ENCODE measurements at places on chromosomes 4 and X.

- DNase-seq: no peak
Observed at GRCh38 chr4:183438458-183439113, 5.8 kb upstream of the CDKN2AIP start.

DNA sequence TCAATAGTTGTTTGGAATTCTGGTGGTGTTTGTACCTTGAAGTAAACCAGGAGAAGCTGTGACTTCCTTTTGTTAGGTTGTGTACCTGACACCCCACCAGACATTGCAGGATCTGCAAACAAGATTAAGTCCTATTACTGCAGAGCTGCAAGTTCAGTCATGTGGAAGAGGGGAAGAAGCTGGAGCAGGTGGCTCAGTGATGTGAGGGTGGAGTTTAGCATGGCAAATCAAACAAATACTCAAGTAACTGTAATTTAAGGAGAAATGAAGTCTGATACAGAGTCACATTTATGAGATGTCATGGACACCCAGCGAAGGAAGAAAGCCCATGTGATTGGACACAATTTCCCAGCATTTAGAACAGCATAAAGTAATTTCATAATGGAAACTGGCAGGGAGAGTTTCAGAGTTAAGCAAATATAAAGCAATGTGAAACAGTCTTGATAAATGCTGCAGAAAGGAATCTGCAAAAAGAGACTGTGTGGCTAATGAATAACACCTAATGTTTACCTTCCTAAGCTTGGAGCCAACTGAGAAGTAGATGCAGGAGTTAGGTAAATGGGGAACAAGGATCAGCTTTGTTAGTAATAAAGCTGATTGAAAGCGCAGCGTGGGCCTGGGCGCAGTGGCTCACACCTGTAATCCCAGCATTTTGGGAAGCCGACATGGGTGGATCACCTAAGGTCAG lies 249.1 kb downstream of the GBA3 start:
- no peak for DNase-seq

DNA sequence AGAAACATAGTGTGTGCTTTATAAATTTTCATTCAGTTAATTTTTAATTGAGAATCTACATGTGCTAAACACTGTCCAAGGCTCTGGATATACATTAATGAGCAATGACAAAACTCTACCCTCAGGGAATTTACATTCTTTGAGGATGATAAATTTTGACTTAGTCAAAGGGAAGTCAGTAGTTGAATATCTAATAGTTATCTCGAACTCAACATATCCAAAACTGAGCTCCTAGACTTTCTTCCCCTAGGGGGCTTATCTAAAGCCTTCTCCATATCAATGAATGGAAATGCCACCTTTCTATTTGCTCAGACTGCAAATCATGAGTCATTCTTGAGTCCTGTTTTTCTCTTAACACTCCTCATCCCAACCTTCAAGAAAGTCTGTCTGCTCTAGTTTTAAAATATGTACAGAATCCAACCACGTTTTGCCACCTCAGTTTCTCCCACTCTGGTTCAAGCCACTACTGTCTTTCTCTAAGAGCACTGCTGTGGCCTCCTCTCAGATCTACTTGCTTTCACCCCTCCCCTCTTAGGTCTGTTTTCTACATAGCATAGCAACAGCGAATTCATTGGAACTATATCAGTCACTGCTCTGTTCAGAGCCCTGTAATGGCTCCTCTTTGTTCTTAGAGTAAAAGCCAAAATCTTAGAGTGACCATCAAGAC lies 9.5 kb downstream of the PARM1 start:
- DNase-seq: no peak

DNA sequence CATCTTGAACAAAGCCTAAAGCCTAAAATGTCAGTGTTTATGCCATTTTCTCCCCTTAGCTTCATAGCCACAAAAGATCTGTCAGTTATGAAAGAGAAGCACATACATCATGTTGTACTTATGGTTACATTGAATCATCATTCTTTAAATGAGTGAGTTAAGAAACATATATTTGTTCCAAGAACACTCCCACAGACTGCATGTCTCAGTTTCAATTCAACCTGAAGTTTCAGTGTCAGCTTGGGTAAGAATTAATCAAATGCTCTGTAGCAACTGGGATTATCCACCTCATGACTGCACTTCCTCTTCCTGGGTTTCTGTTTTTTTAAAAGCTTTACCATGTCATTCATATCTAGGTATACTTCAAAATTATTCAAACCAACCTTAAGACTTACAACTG lies 3.9 kb upstream of the TMPRSS11B start:
- DNase-seq: no peak

DNA sequence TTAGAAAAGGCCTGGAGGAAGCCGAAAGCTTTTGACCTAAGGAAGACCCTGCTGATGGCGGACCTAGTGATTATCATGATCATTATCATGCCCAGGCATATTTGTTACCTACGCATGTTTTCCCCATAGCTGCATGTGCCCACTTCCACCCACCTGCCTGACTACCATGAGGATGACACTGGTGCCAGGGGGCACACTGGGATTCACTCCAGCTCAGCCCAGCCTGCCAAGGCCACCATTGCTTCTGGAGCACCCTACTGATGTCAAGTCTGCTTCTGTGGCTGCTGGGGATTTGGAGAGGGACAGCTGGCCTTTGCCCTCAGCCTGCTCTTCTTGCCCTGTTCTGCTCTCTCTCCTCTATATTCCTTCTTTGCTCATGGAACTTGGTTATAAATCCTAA lies 124.7 kb upstream of the NALF2 start:
- no peak for DNase-seq

- DNase-seq: no peak
Observed at GRCh38 chr4:84952004-84952403, 14.5 kb downstream of the WDFY3 start.

GRCh38 chrX:32281853-32282252 lies 929.5 kb downstream of the DMD start:
- DNase-seq: no peak

GRCh38 chr4:24850674-24851073 lies 55.3 kb downstream of the SOD3 start:
- no peak for DNase-seq

DNA sequence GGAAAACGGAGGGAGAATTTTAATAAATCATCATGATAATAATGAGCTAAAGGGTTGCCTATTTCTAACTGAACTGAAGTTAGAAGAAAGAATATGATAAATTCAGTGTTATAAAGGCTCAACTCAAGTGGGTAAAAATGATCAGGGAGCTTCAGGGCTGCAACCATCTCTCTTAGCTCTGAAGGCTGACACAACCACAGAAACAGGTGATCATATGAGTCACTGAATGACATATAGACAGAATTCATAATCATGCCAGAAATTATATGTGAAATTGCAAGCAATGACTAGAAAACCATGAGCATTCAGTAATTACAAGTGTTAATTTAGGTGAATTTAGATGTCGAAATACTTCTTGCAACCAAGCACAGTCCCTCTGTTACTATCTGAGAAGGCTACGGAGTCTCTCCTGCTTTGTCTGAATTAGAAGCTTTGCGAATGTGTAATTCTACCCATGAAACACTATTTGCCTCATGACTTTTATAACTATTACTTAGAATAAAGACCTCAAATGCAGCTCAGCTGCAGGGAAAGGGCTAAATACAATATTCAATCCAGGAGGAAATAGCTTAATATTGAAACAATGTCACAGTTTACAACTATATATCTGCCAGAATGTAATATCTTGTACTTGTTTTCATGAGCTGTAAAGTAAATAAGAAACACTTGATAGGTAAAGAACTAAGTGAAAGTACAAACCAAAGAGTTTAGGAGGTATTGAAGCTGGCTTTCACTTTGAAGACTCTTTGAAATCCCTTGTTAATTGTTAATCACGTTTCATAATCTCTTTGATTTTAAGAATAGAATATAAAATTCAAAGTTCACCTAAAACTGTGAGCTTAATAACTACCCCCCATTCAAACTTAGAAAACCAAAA lies 1972.6 kb downstream of the ARAP2 start:
- no peak for DNase-seq

DNA sequence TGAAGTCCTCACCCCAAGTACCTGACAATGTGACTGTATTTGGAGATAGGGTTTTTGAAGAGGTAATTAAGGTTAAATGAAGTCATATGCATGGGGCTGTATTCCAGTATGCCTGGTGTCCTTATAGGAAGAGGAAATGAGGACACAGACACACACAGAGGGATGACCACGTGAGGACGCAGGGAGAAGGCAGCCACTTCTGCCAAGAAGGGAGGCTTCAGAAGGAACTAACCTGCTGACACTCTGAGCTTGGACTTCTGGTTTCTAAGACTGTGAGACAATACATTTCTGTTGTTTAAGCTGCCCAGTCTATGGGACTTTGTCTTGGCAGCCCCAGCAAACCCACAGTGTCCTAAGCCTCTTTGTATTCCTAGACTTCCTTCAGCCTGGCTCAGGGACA lies 3.0 kb upstream of the SLC2A9 start:
- no peak for DNase-seq

DNA sequence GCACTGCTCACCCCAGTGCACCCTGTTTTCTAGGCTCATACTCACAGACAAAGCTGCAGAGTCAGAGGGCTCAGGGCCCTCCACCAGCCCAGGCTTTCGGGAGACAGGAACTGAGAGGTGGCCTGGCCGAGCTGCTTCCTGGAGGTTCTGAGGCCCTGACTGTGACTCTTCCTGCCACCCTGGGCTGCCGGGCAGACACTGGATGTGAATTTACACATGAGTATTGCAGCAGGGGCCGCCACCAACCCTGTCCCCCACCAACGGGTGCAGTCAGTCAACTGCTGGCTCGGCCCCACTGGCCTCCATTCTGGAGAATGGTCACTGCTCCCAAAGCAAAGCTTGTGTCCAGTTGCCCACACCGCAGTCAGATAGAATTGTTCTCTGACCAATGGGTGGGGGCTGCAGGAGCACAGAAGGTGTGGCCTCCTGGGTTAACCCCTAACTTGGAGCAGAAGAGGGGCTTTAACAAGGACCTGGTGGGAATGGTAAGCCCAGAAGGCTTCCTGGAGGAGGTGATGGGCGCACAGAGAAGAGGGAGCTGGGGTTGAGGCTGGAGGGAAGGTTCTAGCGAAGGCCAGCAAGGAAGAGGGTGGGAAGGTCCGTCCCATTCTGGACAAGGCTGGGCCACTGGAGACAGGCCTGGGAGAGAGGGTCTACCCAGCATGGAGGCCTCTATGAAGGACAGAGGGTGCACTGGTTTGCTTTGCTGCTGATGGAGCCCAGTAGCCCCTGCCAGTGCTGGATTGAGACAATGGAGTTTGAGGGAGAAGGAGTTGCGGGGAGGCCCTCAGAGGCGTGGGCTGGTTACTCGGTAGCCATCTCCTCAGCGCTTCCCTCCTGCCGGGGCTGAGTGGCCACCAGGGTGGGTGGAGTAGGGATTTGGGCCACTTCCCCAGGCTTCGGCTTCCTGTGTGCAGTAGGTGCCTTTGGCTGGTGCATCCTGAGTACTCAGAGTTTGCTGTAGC lies 135.3 kb downstream of the CPZ start:
- no peak for DNase-seq

- no peak for DNase-seq
Observed at GRCh38 chrX:13212191-13212651, 107.6 kb downstream of the ATXN3L start.

DNA sequence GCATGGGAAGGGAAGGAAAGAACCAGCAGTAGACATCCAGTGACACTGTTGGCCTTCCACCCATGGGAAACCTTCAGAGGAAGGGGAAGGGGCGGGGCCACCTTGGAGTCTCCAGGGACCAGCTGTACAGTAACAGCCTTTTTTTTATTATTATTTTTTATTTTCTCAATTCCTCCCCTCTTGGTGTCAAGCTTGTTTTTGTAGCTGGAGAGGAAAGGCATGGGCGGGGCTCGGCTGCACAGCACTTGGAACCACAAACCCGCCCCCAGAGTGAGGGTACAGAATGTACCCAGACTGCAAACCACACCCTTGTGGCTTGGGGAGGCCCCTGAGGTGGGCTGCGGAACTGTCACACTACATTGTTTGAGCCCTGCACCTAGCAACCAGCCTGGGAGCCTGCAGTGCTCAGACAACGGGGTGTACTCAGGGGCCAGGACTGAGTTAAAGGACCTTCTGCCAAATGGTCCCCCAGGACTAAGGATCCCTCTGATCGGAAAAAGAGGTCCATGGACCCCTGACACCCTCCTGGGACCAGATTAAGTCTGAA lies 45.7 kb downstream of the PRPS1 start:
- DNase-seq: no peak

DNA sequence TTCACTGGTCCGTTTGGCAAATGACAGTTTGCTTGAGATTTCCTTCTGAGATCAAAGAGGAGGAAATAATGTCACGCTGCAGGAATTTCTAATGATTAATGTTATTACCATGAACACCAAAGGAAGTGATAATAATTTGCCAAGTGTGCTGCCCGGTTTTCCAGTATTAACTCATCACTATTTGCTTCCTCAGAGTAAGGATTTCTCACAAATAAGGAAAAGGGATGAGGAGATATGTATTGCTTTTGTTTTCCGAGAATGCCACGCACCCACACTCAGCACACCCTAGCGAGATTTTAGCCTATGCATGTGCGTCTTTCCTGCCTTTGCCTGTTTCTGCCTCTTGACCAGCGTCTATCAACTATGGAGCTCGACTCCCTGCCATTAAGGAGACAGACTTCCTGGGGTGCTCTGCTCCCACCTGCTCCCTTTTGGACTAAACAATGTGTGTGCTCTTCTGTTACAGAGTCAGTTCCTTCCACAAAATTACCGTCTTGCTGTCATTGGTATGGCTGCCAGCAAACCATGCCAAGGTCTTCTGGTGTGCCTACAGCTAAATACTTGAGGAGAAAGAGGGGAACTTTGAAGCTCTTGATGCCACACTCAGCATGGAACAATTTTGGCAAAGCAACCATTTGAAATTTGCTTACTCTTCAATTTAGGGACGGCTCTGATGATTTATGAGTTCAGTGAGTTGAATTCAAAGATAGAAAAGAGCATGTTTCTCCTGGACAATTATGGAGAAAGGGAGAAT lies 393.1 kb upstream of the ZFP42 start:
- DNase-seq: no peak
